ENCODE measurements at places on chromosomes 7 and 10.

GRCh38 chr10:11197266-11197712 lies 179.6 kb downstream of the CELF2 start:
- no peak for DNase-seq

DNA sequence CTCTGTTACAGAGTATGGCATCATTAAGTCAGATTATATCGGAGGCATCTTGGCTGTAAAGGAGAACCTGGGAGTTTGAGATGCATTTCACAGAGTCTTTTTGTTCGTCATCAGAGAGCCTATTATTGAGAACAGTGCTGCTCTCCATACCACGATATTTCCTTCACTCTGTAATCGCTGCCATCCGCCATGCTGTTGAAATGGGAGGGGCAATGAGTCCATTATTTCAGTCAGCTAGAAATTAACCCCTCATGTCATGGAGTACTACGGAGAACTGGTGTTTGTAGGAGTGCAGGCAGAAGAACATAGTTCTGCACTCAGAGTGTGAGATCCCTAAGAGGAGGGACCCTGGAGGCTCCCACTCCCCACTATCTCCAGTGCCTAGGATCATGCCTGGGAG lies 59.2 kb downstream of the SLC16A12 start:
- no peak for DNase-seq

DNA sequence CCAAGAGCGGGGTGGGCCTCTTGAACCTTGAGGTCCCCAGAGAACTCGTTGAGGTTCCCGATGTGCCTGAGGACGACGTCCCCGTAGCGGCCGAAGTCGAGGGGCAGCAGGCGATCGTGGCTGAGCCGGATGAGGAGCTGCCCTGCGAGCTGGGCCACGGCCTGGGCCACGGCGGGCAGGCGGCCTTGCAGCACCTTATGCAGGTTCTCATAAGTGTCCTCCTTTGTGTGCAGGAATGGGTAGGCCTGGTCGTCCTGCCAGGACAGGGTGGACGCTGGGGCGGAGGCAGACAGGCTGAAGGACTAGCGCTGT lies 14.2 kb downstream of the TFR2 start:
- no peak for DNase-seq

- no peak for DNase-seq
Observed at GRCh38 chr10:63421591-63421990, 44.2 kb downstream of the JMJD1C start.

GRCh38 chr10:70405037-70405824 lies 1.3 kb downstream of the EIF4EBP2 start:
- DNase-seq, result no peak

DNA sequence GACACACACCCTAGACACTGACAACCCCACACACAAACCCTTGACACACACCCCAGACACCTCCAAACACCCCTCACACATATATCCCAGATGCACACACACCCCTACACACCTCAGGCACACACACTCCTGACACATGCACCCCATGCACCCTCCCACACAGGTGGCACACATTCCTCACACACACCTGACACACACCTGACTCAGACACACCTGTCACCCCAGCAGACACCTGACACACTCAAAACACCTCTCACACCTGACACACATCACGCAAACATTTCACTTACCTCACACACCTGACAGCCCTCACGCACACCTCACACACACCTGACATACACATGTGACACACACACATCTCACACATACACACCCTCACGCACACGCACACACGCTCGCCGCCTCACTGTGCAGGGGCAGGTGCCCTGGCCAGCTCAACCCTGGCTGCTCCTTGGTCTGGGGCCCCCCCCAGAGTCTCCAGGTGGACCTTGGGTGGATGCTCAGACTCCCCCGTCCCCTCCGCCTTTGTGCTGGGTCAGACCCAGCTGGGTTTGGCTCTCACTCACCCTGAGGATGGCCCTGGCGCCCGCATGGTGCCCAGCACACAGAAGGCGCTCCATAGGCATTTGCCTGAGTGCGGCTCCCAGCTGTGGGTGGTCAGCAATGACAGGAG lies 3.1 kb upstream of the CALY start:
- no peak for DNase-seq

GRCh38 chr7:13976594-13976993 lies 12.9 kb downstream of the ETV1 start:
- DNase-seq, result no peak

DNA sequence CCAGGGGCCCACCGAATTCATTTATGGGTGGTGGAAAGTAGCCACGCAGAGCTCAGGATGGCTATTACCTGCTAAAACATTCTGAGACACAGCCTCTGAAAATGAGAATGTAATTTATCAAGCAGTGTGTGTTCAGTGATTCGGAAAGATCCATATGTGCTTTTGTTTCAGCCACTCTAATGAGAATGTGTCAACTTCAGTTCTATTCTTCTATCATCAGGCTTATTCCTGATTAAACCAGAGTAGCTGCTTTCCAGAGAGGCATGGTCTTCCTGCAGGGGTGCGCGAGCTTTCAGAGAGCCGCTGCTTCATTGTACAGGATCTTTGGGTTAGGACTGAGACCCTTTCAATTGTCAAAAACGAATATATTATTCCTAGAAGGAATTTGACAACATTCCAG lies 167.6 kb downstream of the OTUD1 start:
- no peak for DNase-seq

DNA sequence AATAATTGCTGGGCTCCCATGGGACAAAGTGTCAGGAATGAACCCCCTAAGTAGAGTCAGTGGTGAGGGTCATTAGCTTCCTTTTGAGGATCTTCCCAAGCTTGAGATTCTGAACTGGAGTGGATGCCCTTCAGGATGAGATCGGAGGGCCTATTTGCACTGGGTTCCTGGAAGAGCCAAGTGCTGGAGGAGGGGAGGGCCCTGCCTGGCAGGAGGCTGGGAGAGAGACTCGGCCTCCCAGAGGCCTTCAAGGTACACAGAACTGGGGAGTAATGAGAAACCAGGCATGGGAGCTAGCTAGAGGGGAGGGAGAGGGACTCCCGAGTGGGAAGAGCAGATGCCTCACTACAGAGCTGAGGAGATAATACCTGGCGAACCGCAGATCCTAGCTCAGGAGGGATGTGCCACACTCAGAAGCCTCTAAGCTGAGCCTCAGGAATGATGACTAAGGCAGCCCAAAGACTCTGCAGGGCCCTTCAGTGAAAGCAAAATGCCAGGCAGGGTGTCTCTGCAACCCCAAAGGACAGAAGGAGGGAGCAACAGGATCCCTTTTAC lies 9.4 kb downstream of the PDAP1 start:
- DNase-seq, result no peak

- no peak for DNase-seq
Observed at GRCh38 chr7:132575982-132576720, at the start of gene PLXNA4. Gene PLXNA4, minus strand, starts transcription at chr7:132576470. Its CDS starts 67,777 bp downstream, at chr7:132508693.

- no peak for DNase-seq
Observed at GRCh38 chr10:77186936-77187335, 450.7 kb downstream of the KCNMA1 start.

DNA sequence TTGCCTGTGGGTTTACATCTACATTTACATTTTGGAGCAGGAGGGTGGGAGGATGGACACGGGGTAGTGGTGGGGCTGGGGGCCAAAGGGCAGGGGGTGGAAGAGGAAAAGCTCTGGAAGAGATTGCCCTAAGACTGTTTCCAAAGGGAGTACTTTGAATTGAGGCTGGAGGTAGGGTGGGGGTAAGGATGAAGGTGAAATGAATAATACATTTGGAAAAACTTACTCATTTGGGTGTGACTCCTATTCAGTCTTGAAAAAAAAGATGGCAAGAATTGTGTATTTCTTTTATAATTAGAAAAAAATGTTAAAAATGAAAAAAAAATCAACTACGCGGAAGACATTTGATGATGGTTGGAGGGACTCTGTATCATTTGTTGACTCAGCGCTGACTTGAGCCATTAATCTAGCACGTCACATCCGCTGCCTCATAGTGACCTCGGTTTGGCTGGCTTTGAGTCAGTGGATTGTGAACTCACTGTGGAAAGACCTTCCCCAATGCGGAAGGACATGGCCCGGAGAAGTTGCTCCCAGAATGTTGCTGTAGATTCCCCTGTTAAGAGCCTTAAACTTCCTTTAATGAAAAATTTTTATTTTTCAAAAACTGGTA lies 2.8 kb downstream of the FAM180A start:
- DNase-seq, result no peak

DNA sequence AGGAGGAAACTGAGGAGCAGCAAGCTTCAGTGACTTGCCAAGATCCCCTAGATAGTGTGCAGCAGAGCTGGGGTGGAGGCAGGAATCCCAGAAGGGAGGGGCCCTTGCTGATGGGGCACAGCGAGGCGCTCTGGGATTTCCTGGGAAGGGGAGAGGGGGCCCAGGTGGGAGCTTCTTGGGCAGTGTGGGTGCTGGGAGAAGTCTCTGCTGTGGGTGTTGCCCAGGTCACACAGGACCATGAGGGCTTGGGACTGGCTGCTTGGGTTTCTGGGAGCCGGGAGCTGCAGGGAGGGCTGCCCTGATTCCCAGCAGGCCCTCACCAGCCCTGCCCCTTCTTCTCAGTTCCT lies 55.2 kb downstream of the TSPAN15 start:
- DNase-seq, result no peak
